ENCODE measurements at places on chromosomes 5 and 9.

DNA sequence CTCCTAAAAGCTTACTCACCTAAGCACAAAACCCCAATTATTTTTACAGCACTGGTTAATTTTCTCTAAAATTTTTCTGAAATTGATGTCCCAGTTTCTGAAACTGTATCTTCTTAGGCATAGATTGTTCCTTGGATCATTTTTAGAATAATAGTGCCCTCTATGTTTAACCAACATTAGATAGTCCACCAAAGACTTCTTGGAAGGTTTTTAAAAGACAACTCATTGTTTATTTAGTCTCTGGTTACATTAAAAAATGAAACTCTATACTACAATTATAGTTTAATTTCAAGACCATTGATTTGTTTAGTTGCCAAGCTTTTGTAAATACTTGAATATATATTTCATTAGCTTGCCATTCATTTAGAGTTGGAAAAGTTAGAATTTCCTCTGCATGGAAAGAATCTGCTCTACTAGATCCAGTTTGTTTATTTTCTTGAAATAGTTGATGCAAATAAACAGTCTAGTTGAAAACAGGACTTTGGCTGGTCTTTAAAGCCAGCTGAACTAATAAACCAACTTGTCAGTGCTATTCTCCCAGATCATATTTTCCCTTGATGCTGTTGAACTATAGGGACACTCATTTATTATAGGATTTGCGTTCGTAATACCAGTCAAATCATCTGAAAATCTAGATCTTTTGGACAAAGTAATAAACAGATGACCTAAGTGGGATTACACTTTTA is 990.5 kb downstream of the TLE1 start:
- DNase-seq = no peak

DNA sequence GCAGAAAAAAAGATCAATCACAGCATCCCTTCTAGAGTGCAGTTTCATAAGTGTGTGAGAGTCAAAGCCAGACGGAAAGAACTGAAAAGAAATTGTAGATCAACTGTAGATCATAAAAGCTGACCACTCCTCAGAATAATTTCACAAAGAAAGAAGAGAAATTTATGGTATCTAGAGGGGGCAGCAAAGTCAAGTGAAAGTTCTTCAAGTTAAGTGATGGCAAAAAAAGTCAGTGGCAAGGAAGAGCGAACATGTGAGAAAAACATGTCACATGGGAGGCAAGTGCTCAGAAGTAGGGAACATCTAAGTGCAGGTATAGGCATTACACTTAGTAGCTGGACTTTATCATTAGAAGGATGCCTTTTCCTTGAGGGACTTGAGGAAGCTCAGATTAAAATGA is 245.1 kb upstream of the ISL1 start:
- no peak for DNase-seq

DNA sequence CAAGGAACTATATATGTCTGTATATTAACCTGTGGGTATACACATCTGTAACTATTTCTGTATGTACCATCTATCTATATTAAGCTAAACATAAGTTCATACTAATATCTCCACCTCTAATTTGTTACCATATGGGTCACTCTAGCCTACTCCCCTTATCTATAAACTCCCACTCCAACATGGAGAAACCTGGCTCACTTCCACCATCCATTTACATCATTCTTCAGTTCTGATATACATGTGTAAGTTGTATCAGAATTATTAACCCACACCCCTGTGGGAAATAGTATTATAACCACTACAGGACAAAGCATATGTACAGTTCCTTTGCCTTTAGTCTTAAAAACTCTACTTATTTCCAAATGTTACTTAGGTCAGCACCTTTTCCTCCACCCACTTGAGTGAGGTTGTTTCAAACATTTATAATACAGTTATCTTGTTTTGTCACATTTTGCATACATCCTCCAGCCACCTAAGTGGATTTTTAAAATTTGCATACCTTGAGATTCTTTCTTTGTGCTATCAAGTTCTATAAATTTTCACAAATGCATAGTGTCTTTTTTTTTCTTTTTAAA is 10.6 kb downstream of the NDFIP1 start:
- no peak for DNase-seq

GRCh38 chr9:121744002-121744686 is 92.7 kb downstream of the DAB2IP start:
- no peak for DNase-seq

- no peak for DNase-seq
Observed at GRCh38 chr9:136385015-136385414, 11.5 kb upstream of the CARD9 start.

DNA sequence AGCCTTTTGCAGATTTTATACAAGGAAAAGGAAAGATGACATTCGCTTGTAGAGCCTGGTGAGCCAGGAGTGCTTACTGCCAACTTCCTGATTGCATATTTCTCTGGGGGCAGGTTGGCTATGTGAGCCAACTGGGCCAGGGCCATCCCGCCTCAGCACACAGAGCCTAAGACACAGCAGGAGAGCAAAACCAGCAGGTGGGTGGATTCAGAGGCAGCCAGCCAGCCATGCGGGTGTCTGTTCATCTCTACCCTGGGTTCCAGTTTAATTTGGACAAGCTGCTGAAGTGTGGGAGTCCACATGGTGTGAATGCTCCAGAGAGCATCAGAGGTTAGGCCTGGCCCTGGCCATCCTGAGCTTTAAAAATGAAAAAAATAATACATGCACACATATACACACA is 291.4 kb downstream of the ARHGEF28 start:
- no peak for DNase-seq

DNA sequence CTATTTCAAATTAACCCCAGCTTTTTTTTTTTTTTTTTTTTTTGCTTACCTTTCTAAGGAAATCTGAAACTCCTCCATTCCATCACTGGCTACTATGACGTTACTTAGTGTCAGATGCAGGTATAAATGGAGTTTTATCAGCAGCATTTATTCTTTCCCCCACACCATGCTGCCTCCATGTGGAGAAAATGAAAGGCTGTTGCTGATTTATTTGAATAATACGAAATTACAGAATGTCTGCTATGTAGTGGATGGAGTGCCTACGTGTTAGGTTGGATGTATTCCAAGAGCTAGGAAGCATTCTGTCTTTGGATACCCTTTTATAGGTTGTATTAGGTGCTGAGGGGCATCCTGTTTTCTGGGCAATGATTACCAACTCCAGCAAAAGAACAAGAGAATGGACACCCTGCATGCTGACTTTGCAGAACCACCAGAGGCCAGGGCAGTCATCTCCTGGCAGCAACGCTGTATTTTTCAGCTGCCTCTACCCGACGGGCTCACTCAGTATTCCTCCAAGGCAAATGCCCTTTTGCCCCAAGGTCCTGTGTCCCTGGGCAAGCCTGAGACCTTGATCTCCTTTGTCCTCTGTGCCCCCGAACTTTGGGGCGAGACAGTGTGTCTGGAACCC is 199.5 kb downstream of the ALDH1A1 start:
- no peak for DNase-seq

GRCh38 chr9:133770076-133770777 is 32.1 kb upstream of the SARDH start:
- no peak for DNase-seq

All from esophagus squamous epithelium (tissue), 5 donors.